ENCODE measurements at places on chromosomes 11 and 22. TPM values are rescaled to one million over a fixed set of nuclear protein-coding genes. Genes with fewer than 3 reads are reported as not detected.

ANO9 gene
- 31.0 TPM for total RNA-seq

GTSE1 gene
- 24.2 TPM for total RNA-seq

- DNase-seq: no peak
These were observed 277.5 kb downstream of the KIRREL3 start for GRCh38 chr11:126722956-126723664.

DNA sequence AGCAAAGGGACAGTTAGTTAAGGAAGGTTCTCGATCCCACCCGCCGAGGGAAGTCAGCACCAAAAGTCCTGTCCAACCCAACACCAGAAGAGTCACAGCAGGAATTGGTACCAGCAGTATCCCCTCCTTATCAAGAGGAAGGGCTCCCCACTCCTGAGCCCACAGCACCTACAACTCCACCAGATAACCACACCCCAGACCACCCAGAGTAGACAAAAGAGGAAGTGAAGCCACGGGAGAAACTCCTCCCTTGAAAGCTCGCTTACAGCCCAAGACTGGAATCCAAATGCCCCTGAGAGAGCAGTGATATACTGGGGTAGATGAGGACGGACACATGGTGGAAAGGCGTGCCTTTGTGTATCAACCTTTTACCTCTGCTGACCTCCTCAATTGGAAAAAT is 7.3 kb upstream of the CD5 start:
- DNase-seq: no peak

DNA sequence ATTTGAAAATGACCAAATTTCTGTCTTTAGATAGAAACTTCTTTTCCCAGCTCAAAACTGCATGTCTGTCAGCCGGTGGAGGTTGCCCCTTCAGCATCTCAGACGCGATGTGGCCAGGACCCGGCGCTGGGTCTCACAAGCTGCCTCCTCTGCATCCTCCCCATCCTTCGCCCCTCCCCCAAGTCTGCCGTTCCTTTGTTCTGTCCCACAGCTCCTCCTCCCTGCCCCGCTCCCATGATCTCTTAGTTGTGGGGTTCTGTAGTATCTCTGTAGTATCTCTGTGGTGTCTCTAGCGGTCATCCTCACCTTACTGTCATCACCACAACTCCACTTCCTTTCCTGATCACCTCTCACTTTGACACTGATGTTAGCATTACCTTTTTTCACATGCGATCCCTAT is 49.9 kb downstream of the TRAF6 start:
- DNase-seq: no peak

- DNase-seq: no peak
These were observed 10.7 kb downstream of the TAB1 start for GRCh38 chr22:39410264-39410663.

- no peak for DNase-seq
These were observed 66.0 kb upstream of the CLTCL1 start for GRCh38 chr22:19357270-19358105.

DNA sequence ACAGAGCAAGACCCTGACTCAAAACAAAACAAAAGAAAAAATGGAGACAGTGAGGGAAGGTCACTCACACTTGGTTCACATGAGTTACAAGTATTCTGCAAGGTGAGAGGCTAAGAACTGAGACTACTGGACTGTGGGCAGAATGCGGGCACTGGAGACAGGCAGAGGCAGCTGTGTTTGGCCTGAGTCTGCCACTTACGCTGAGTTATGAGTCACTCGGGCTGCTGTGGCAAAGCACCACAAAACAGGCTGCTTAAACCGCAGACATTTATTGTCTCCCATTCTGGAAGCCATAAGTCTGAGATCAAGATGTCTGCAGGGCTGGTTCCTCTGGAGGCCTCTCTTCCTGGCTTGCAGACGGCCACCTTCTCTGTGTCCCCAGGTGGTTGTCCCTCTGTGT is 122.8 kb downstream of the SHANK2 start:
- no peak for DNase-seq

GRCh38 chr11:125375146-125375545 is 120.9 kb downstream of the FEZ1 start:
- no peak for DNase-seq
